GM04504 (cell line): ENCODE measurements at places on chromosomes 4 and X.

GRCh38 chrX:150032742-150033141 lies 94.5 kb upstream of the EOLA2 start:
- peak; percentile 53 for DNase-seq

DNA sequence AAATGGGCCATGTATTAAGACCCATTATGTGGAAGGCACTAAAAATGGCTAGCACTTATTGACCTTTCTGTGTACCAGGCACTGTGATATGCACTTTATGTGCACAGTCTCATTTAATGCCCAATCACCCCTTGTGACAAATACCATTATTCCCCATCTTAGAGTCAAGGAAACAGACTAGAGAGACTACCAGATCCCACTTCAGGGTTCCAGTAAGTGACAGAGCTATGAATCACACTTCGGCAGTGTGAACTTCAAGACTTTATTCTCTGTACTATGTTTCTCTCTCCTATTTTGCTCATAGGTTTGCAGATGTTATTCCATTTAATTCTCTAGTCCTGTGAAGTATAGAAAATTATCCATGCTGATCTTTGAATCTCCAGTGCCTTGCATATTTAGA lies 107.0 kb downstream of the NFKB1 start:
- DNase-seq, result no peak

DNA sequence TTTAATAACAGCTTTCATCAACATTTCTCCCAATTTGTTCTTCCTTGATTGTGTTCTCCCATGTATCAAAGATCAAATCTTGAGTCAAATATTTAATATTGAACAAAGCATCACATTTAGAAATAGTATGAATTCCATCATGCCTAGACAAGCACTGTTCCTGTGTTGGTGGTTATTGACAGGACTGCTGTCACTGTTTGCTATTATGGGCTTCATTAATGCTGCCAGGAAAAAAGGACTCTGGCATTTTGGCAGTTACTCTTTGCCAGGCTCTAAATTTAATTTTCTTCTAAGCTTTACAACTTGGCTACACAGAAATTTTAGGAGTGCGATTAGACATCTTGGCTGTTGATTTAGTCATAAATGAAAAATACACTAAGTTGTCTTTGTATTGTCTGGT lies 295.9 kb upstream of the NRK start:
- no peak for DNase-seq

- no peak for DNase-seq
These were observed 18.8 kb downstream of the NEXMIF start for GRCh38 chrX:74906417-74906816.
